Stimulated activated CD4-positive, alpha-beta T cell treated with anti-CD3 and anti-CD28 coated beads, Interleukin-1b, Interleukin-23, amount 100 ng/mL, for 48 hours (primary cell): ENCODE measurements at places on chromosomes 3 and 15.

DNA sequence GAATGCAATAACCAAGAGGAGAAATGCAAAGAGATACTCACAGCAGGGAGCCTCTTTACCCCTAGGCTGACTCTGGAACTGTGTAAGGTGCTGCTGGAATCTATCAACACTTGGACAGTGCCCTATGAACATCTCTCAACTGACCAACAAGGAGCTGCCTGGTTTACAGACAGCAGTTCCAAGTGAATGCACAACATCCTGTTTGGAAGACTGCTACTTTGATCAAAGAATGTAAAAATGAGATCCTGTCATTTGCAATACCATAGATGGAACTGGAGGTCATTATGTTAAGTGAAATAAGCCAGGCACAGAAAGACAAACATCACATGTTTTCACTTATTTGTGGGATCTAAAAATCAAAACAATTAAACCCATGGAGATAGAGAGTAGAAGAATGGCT, 136.3 kb downstream of the IMPG2 start:
- DNase-seq, result no peak

- no peak for DNase-seq
Observed at GRCh38 chr3:61723038-61723437, 161.7 kb downstream of the PTPRG start.

DNA sequence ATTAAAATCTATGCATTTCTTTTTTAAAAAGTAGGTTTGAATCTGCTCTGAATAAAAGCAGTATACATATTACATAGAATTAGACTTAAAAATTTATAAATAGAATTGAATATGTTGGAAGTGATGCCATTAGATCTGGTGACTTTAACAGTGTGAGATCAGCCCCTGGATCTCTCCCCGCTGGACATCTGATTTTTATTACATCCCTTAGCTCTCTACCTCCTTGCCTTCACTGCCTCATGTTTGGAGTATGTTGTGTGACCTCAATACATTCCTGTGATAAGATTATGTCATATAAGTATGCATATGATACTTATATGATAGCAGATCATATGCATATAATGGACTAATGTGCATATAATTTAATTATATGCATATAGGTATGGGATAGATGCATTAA, 643.4 kb upstream of the NR2F2 start:
- DNase-seq, result no peak

GRCh38 chr15:48413304-48413703, 82.1 kb downstream of the DUT start:
- DNase-seq, result no peak

GRCh38 chr3:131957511-131957910, 77.3 kb downstream of the CPNE4 start:
- DNase-seq, result no peak

- DNase-seq, result no peak
Observed at GRCh38 chr3:156542101-156543042, 12.5 kb downstream of the SSR3 start.

DNA sequence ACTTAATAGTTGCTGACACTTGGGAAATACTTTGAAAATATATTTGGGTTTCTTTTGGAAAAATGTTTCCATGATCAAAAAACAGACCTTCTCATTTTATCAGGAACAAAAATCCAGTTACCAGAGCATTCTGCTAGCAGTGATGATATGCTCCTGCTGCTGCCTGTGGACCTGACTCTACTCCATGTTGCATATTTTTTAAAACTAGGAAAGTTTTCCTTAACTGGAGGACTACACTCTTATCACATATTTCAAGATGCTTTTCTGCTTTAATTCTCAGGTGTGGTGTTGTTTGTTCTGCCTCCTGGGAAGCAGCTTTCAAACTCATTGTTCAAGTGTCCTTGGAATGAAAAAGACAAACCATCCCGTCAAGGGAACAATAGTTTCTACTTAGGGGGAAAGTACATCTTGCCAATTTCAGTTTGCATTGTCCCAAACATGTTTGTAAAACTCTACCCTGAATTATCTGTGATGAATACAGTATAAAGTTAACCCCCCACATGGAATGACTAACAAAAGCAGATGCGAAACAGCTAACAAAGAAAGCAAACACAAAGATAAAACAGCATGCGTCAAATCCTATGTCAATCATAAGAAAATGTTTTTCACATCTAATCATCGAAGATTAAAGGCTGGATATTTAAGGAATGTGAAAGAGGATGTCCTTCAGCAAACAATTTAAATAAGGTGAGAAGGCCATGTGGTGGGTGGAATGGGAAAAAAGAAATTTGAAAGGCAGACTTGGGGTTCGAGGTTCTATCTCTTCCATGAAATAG, 40.1 kb upstream of the PSMD6 start:
- no peak for DNase-seq

DNA sequence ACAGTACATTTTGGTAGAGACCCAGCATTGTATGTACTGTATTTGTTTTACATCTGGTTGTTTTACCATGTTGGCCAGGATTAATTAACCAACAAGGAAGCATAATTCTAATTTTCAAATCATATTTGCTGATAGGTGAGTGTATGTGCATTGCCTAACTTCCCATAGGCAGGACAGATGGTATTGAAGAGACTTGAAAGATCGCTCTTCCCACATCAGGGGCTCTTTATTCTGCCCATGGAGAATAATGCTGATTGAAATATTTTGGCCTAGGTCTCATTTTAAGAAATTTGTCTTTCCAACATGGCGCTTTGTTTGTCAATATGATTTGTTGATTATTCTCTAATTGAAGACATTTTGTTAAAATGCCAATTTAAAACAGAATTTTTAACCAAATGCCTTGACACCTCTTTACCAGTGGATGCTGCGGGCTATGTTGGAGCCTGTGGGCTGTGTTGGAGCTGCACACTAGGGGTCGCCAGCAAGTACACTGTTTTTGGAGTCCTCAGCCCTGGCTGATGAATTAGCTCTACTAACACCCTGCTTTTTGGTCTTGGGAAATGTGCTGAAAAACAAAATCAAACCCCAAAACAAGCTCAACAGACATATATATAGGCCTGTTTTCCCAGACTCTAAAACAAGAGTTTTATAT, 5.3 kb downstream of the P2RY12 start:
- peak; percentile 3 for DNase-seq

DNA sequence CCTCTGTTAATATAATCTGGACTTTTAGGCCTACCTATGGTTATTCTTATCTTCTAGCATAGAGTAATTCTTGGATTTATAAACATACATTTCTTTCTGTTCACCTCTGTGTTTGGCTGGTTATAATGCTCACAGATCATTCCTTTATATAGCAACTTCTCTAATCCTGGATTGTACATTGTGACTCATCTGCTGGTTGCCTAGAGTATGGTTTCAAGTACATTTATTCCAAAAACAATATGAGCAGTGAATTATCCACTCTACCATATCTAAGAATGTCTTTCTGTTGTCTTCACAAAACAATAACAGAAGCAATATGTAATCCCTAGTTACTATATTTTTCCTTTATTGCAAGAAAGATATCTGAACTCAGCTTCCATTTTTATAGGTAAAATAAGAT, 35.3 kb downstream of the FSIP1 start:
- DNase-seq, result no peak

DNA sequence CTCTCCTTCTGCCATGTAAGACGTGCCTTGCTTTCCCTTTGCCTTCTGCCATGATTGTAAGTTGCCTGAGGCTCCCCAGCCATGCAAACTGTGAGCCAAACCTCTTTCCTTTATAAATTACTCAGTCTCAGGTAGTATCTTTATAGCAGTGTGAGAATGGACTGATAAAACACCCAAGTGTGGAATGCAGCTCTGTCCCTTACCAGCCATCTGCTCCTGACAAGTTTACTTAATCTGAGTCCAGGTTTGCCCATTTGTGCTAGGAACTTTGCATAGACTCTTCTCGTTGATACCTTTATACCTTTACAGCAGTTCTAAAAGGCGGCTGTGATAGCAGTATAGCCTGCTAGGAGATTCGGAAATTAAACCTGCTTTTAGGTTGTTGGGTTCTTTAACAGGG, 48.1 kb downstream of the SLC25A26 start:
- no peak for DNase-seq
